ENCODE measurements at places on chromosomes 5 and 9.

GRCh38 chr5:152247850-152248385 lies 157.2 kb downstream of the NMUR2 start:
- DNase-seq = no peak

DNA sequence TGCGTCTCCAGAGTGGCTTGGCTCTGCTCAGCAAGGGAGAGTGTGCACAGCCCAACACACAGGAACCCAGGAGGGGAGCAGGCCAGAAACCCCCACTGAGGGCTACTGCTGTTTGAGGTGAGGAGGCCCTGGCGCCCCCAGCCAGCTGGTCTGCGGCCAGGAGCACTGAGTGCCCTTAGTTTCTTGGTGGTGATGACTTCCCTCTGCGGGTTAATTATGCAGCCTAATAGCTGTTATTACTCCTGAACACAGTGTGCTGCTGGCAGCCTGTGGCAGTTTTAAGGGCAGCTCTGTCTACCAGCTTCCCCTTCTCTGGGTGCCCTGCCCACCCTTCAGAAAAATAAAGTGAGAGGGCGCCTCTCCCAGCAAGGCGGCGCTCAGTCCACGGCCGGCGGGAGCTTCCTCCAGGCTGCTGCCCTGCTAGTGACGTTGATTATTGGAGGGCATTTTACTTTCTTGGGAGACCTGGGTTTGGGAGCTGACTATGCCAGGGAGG lies 19.2 kb downstream of the GADD45G start:
- no peak for DNase-seq

DNA sequence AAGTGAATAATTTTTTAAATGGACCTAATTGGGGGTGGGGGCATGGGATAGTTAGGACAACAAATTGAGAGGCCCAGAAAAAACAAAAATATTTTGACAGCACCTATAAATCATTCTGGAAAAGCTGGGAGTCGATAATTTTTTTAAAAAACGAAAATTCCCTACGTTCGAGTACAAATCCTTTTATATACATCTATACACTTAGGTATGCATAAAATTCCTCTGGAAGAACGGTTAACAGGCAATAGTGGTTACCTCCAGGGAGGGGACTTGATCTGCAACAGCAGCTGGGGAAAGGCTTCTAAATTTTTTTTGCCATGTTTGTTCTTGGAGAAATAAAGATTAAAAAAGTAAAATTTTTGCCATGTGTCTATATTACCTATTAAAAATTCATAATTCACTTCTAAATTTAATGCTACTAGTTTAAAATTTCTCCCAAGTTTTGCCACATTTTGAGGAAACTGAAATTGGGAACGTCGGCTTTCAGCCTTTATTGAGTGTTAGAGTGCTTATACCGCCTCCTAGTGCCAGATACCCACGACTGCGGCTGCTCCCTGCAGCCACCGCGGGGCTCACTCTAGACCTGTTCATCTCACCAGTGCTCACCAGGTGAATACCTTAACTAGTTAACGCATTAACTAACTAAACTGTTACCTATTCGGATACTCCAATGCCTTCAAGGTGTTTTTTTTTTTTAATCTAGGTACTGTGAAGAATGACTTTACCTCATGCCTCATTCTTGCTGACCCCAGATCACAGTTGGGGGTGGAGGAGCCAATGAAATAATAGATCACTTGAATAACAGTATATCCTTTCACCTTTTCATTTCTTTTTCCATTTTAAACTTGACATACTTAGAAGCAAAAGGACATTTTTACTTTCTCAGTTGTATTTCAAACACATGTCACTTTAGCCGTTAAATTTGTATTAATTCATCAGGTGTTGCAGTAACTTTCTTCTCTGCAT lies 1.8 kb upstream of the BHMT start:
- DNase-seq = no peak

DNA sequence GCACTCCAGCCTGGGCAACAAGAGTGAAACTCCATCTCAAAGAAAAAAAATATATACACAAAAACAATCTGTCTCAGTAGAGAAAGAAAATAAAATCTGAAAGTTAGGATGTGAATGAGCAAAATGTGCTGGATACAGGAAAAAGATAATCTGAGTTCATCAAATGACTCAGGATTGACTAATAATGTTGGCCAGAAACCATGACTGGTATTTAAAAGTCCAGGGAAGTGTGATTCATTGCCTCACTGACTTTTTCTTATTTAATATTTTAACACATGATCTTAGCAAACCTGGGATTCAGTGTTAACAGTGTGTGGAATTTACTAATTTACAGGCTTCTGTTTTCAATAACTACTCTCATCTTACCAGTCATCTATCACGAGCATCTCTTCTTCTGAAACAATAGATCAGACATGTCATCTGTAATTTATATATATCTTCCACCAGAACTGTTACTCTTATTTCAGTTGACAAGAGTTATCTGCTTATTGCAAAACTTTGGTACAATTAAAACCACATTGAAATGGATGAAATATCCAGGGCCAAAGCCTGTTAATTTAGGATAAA lies 256.7 kb downstream of the CDH12 start:
- DNase-seq = no peak

- DNase-seq = no peak
These were observed 117.0 kb downstream of the PIK3R1 start for GRCh38 chr5:68332556-68332955.

DNA sequence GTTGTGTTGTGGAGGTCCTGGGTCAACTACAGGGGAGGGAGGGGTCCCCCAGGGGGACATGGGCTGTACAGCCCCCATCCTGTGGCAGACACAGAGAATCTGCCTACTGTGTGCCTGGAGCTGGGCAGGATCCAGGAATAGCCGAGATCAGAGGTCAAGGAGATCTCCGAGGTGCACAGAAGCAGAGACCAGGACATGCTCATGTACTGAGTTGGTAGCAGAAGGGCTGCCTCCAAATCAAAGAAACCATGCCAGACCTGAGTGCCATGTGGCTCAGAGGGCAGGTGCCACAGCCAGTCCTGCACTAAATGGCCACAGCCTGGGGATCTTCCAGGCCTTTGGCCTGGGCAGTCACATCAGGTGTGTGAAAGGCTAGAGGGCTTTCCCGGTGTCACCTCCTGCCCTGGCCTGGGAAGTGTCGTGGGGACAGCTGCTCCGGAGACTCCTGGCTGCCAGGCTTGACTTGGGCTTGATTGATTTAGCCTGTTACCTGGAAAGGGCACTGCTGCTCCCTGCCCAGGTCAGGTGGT lies 27.8 kb downstream of the GSN start:
- no peak for DNase-seq

- no peak for DNase-seq
These were observed 9.0 kb downstream of the COL5A1 start for GRCh38 chr9:134650431-134651190.

GRCh38 chr5:36177715-36178523 lies 26.0 kb downstream of the SKP2 start:
- DNase-seq = no peak

DNA sequence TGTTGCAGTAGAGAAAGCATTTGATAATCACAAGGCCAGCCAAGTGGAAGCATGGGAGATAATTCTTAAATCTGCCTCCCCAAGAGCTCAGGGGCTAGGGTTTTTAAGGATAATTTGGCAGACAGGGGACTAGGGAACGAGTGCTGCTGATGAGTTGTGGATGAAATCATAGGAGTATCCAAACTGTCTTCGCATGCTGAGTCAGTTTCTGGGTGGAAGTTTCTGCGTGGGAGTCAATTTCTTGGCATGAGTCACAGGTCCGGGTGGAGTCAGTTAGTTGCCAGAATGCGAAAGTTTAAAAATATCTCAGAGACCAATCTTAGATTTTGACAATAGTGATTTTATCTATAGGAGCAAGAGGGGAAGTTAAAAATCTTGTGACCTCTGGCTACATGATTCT lies 112.6 kb downstream of the TMC1 start:
- DNase-seq = no peak

DNA sequence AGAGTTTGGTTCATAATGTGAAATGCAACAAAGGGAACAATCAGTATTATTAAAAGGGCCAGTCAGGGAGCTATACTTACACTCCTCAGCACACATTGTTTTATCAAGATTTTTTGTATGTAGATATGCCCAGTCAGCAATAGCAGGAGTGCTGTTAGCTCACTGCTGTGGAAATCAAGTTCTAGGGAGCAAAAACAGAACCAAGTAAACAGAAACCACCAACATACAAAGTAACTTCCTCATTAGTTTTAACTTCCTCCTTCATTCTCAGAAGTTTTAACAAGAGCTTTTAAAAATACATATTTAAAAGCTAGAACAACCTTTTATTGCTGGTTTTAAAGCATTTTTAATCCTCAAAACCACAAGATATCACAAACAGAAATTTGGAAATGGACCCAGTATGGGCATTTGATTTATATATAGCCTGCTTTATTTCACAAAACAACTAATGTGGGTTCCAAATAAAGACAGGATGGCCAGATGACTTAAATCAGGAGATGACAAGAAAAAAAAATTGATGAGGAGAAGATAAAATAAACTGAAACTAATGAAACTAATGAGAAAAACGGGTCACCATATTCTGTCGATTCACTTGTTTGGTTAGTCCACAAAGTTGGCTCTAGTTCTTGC lies 178.5 kb downstream of the ADAMTS12 start:
- no peak for DNase-seq

DNA sequence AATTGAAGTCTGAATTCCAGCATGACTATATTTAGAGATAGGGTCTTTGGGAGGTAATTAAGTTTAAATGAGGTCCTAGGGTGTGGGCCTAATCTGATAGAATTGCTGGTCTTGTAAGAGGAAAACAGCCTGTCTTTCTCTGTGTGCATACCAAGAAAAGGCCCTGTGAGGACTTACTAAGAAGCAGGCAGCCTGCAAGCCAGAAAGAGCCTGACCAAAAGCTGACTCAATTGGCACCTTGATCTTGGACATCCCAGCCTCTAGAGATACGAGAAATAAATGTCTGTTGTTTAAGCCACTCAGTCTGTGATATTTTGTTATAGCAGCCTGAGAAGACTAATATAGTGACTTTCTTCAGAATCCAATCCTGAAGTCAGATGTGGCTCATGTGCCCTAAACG lies 14.6 kb downstream of the ARL14EPL start:
- no peak for DNase-seq

DNA sequence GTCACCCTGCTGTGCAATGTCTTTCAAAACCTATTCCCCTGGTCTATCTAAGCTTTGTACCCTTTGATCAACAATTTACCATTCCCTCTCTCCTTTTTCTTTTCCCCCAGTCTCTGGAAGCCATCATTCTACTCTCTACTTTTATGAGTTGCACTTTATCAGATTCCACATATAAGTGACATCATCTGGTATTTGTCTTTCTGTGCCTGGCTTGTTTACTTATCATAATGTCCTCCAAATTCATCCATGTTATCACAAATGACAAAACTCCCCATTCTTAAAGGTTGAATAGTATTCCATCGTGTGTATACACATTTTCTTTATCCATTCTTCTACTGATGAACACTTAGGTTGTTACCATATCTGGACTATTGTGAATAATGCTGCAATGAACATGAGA lies 344.2 kb upstream of the CCNH start:
- no peak for DNase-seq

- no peak for DNase-seq
These were observed 20.0 kb downstream of the PTPN3 start for GRCh38 chr9:109478051-109478563.

GRCh38 chr9:71858812-71859211 lies 52.2 kb downstream of the ABHD17B start:
- DNase-seq = no peak

DNA sequence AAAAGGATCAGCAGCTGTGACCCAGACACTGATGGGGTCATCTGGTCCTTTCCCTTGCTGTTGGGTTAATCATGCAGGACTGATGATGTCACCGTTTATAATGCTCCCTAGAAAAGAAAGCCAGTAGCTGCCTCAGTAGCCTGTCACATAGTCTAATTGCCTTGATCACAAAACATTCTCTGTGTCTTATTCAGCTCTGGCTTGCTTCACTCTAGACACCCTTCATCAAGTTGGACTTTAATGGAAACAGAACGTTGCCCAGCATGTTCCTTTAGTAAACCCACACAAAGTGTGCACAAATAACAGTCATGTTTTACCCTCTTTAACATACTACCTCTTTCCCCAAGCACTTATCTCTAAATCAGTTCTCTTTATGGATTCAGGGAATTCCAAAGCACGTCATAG lies 170.8 kb downstream of the SGCD start:
- DNase-seq = no peak

DNA sequence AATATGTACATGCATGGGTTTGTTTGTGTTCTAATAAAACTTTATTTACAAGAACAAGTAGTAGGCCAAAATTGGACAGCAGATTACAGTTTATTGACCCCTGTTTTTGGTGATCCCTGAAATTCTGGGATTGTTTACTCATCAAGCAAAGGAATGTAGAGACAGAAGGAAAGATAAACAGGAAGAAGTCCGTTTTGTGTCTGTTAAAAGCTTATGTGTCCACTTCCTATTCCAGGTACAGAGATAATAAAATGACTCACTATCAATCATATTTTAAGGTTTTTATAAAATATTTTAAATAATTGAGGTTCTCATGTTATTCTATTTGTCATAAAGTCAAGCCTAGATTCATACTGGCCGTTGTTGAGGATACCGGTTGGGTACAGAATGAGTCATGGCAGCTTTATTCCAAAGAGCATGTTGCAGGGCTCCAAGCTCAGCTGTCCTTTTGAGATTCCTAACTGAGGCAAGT lies 214.9 kb upstream of the DAB2 start:
- no peak for DNase-seq

DNA sequence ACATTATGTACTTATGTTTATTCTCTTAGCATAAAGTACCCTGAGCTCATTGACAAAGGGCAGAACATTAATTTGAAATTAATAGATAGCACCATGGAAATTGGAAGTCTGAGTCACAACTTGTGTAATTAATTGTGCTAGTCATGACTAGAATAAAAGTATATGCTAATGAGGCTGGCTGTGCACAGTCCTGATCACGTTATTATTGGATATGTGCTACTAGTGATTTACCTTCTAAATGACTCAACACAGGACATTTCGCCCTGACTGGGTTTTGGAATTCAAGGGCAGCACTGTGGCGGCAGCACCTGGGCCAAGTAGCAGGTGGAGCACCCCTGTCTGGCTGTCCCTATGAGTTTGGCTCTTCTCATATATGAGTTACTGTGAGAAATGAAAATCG lies 341.8 kb downstream of the ICE1 start:
- DNase-seq = no peak

GRCh38 chr5:136020001-136020382 lies 8.8 kb upstream of the TGFBI start:
- DNase-seq = no peak

GRCh38 chr9:136646827-136647711 lies 15.6 kb upstream of the EGFL7 start:
- DNase-seq = no peak

DNA sequence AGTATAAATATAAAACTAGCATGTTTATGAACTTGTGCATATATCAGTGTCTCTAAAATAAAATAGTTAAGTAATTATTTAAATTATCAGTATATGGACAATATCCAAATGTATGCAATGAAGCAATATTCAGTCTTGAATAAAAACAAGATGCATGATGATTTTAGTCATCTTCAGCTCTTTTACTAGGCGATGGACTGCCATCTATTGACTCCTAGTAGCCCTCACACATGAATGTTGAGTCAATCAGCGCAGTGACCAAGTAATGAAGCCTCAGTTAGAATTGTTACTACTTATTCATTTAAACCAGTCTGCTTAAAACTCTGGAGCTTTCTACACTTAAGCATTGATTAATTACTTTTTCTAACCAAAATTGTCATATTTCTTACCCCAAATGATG lies 92.9 kb upstream of the GRHPR start:
- DNase-seq = no peak
